GM12892 (cell line): ENCODE measurements at places on chromosomes 7 and 10.
A peak's percentile ranks its signal among the peaks of the same experiment; 100 is the strongest.

DNA sequence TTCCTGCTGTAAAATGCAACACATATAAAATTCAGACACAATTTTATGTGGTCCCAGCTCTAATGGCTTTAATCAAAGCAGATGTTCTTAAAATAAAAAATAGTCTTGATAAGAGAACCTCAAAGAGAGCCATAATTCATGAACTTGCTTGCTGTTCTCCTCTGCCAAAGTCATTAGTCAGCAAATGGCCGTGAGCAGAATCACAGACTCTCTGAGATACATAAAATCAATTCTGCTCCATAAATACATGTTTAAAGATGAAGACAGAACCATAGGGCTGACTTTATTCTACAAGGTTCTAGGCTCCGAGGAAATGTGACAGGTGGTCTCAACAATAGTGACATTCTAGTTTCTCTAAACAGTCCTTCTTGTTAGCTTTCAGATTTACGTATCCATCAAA, 29.8 kb downstream of the HSPA12A start:
- no peak for DNase-seq

DNA sequence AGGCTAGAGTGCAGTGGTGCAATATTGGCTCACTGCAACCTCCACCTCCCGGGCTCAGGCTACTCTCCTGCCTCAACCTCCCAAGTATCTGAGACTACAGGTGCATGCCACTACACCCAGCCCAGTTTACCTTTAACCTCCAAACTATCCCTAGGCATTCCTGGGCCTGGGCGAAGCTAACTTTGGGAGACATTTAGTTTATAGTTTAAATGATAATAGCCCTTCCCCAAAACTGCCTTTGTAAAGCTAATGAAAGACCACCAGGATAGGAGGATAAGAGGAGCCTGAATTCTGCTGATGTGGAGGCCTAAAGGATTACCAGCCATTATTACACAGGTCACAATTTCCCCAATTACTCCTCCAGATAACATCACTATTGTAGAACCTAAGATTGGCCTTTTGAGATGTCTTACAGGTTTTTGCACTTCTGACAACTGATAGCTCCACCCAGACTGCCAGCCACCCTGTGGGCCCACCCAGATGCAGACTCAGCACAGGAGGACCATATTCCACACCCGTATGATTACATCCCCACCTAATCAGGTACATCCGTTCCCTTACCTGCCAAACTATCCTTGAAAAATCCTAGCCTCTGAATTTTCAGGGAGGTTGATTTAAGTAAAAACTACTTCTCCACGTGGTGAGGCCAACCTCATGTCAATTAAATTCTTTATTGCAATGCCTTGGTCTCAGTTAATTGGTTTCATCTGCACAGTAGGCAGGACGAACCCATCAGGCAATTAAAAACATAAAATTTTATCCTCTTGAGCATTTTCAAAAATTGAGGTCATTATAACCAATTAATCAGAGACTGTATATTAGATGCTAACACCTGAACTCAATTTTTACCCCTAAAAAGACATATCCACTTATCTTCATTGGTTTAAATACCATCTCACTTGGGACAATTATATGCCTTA, 62.3 kb upstream of the TMEM254 start:
- no peak for DNase-seq

GRCh38 chr7:36370046-36370445, 19.6 kb upstream of the ANLN start:
- DNase-seq: no peak

DNA sequence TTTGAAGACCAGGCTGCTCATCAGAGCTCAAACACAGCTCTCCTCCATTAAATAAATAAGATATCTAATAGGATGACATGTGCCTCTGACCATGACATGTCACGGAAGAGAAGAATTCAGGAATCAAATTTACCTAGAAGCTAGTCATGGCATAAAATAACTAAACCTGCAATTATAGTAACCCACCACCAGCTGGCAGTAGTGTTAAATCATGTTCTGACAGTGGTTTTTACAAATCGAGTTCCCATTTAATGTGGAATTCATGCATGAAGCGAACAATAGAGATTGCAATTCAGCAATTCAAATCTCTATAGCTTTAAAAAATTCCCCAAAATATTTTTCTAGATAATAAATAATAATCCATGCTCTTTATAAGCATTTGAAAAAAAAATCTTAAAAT, 74.6 kb upstream of the IKZF1 start:
- no peak for DNase-seq

- DNase-seq: no peak
These were observed 2.7 kb upstream of the PDGFA start for GRCh38 chr7:522071-522950.

DNA sequence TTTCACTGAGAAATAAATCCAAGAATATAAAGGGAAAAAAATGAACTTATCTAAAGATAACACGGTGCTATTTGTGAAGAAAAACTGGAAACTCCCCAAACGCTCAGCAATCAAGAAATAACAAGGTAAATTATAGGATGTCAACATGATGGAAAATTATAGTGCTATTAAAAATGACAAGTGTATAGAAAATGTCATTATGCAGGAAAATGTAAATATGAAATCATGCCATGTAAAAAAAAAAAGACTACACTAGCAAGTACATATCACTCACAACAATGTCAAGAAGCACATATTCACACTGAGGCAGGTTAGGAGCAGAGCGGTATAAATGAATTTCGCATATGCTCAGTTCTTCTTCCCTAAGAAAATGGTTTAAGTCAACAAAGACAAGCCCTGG, 27.7 kb downstream of the KLRG2 start:
- no peak for DNase-seq

DNA sequence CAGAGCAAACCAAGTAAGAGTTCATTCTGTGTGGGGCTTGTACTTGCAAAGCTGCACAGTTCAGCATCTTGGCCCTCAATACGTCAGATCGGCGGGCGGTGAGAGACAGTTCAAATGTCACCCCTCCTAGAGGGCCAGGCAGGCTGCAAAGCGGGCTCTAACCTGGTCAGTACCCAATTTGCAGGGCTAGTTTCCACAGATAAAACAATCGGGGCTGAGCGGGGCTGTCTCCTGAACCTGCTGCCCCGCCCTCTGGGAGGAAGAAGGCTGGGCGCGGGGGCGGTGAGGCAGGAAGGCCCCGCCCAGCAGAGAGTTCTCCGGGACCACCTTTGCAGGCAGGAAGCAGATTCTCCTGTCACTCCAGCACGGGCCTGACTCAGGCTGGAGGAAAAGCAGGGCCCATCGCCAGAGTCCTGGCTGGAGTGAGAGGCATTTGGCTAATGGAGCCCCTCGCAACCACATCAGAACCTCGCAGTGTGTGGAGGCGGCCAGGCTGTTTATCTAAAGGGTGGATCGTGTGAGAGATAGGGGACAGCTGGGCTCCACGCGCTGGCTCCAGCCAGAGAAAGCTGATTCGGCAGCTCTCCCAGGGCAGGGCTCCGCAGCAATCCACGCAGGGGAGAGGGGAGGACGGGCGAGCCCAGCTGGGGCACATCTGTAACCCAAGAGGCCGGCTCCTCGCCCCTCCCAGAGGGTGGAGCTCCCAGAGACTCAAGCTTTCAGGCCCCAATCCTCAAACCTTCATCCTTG, 83.1 kb downstream of the SH3PXD2A start:
- DNase-seq: peak; percentile 66

DNA sequence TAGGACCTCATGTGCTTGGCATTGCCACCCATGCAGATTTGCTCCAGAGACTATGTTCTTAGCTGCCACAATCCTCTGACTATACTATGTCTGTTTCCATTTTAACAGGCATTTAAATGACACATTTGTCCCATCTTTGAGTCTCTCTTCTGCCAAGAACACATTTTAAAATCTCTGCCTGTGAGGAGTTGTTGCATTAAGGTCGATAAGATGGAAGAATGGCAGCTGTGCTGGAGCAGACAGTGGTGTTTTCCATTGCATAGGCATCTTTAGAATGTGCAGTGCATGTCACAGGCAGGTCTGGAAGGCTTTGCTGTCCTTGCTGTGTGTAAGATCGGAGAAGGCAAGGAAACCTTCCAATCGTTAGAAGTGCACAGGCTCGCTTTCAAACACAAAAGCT, 70.9 kb upstream of the CELF2 start:
- no peak for DNase-seq

DNA sequence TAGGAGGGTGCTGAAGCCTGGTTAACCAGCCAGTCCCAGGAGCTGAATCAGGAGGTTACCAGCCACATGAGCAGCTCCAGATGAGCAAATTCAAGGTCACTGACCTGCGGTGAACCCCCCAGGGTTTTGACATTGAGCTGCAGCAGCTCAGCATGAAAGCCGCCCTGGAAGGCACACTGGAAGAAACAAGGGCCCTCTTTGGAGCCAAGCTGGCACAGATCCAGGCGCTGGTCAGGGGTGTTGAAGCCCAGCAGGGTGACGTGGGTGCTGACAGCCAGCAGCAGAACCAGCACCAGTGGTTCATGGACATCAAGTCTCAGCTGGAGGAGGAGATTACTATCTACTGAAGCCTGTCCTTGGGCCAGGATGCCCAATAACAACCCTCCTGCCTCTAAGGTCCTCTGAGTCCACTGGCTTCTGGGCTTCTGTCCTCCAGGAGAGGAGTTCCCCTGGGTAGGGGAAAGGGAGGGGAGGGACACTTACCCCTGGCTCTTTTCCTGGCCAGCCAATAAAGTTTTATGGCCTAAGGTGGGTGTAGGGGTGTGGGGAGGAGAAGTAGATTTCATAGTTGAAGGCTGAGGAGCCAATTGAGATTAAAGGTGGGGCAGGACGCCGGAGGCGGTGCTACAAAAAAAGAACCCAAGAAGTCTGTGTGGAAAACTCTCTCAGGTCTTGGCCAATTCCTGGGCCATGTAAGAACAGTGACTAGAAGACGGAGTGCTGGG, 29.4 kb upstream of the ATOH7 start:
- DNase-seq: no peak

GRCh38 chr10:660970-661596, 28.4 kb downstream of the DIP2C start:
- no peak for DNase-seq

GRCh38 chr7:43701500-43701854, 27.8 kb downstream of the COA1 start:
- DNase-seq: no peak

- DNase-seq: no peak
These were observed 25.3 kb downstream of the TNS3 start for GRCh38 chr7:47556511-47557180.

DNA sequence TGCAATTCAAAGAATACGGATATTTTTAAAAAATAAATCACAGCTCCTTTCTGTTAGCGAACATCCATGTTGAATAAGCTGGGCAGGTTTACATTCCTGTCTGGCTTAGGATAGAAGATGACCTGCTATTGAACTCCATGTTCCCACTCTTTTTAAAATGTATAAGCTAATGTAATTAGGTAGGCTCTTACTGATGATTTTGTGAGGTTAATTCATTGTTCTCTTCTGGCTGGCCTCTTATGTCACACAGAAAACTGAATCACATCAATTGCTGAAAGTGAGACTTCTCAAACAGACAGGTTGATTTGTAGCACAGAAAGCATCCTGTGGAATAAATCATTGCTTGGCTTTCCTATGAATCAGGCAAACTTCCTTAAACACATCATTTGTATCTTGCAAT, 24.2 kb downstream of the HGF start:
- no peak for DNase-seq

DNA sequence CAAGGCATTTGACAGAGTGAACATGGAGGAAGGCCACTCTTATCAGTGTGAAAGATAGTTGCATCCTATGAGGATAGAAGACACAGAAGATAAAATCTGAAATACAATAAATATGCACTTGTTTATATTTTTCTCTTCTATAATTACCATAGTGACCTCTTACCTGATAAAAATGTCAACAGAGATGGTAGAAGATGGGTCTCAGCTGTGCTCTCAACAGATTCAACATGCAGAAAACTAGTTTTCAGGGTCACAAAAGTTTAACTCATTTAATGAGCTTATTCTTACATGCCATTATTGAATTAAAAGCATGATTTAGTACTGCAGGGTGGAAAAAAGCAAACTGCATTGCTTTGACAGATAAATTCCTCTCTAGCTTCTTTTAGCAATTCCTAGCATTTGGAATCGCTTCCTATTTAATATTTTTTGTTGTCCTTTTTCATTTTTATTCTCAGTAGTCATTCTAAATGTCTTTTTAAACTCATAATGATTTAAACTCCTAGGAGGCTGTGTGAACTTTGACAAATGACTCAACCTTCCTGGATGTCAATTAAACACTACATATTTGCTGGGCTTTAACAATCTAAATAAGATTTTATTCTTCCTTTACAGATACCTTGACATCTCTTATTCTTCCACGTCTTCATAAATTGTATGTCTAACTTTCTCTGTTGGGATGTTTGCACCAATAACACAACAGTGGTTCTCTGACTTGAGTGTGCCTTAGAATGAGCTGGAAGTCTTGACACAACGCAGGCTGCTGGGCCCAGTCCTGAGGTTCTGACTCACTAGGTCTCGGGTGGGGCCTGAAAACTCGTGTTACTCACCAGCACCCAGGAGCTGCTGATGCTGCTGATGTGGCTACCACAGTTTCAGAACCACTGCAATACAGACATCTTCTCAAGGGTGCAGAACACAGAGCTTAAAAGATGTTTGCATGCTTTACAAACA, 565.5 kb upstream of the IGFBP3 start:
- no peak for DNase-seq
